ENCODE measurements at places on chromosomes 11 and 22.

GRCh38 chr11:14500181-14500651 lies 605 bp upstream of the COPB1 start:
- H3K36me3 ChIP-seq, result peaks cover 1% of the 10 kb centered on the region
- peak overlapping the region; percentile 87 for H3K27ac ChIP-seq
- H3K4me1 ChIP-seq, result no peaks in the 10 kb centered on the region
- peak overlapping the region; percentile 89 for H3K4me3 ChIP-seq
- H3K27me3 ChIP-seq, result no peaks in the 10 kb centered on the region
- peak; percentile 30 for DNase-seq

DNA sequence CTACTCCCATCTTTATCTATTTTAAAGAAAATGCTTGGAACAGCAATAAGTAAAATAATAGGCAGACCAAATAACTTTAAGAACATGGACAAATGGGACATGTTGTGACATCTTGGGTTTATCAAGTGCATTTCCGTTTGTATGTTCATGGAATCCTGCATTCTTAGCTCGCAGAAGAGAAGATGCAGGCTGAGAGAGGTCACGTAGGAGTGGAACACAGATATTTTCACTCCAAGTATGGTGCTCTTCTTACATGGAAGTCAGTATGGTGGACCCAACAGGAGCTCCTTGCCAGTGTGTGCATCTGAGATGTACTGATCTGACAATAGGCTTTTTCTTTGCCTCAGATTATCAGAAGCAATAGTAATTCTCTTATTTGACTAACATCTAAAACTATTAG lies 1.7 kb downstream of the E2F8 start:
- H3K36me3 ChIP-seq, result peaks cover 11% of the 10 kb centered on the region
- no peaks in the 10 kb centered on the region for H3K27me3 ChIP-seq
- peak overlapping the region; percentile 30 for H3K27ac ChIP-seq

GRCh38 chr11:11324090-11324489 lies 29.0 kb downstream of the CSNK2A3 start:
- no peaks in the 10 kb centered on the region for H3K4me1 ChIP-seq
- H3K36me3 ChIP-seq, result peaks cover 5% of the 10 kb centered on the region
- no peaks in the 10 kb centered on the region for H3K27me3 ChIP-seq
- H3K4me3 ChIP-seq, result no peak overlapping the region
- no peak for DNase-seq

GRCh38 chr11:131254254-131254653 lies 116.2 kb upstream of the NTM start:
- no peak overlapping the region for H3K27ac ChIP-seq
- no peak for DNase-seq
- no peaks in the 10 kb centered on the region for H3K27me3 ChIP-seq
- H3K4me3 ChIP-seq, result no peak overlapping the region
- no peaks in the 10 kb centered on the region for H3K36me3 ChIP-seq

GRCh38 chr22:25940479-25940878 lies 198.5 kb downstream of the MYO18B start:
- no peak for DNase-seq
- H3K27me3 ChIP-seq, result no peaks in the 10 kb centered on the region
- H3K36me3 ChIP-seq, result no peaks in the 10 kb centered on the region
- H3K4me3 ChIP-seq, result no peak overlapping the region

DNA sequence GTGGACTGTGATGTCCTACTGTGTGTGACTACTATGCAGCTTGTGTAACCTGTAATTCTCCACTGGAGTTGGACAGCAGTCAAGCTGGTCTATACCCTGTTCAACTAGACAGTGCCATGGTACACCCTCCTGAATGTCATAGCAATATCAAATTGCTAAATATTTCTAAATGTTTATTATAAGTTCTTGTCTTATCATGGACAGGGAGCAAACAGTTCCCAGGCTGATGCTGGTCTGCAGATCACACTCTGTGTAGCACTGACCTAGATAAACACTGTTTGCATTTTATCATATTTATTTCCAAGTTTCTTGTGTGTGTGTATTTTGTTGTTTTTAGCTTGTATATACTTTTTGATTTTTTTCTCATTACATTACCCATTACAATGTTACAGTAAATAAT lies 22.0 kb downstream of the PARVA start:
- H3K27me3 ChIP-seq, result no peaks in the 10 kb centered on the region
- no peaks in the 10 kb centered on the region for H3K36me3 ChIP-seq
- no peak overlapping the region for H3K4me3 ChIP-seq
- H3K27ac ChIP-seq, result no peak overlapping the region
- no peak for DNase-seq
- no peaks in the 10 kb centered on the region for H3K4me1 ChIP-seq

DNA sequence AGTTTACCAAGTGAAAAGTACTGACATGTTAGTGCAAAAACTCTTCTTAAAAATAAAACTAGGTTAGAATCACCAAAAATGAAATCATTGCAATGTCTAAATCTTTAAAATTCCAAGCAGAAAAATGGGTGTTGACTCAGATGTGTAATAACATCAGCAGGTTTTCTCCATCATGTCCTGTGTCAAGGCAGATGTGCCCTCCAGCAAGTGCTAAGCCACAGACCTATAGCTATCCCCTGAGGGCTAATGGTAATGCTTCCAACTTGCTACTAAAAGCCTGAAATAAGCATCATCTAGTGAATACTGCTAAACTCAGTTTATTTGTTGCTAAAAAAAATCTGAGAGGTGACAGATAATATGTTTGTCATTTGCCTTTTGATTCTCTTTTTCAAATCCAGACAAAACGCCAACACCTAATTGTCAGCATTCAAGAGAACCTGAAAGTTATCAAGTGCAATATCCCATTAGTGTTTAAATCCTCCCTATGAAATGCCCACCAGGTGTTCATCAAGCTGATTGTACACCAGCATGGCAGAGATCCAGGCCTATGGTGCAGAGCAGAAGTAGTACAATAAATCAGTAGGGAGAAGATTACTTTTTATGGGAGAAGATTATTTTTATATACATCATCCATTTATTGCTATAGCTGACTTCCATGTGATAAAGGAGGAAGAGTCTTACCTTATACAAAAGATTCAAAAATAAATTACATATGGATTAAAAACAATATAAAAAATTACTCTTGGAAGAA lies 55.1 kb upstream of the SYT9 start:
- no peak overlapping the region for H3K27ac ChIP-seq
- H3K27me3 ChIP-seq, result no peaks in the 10 kb centered on the region
- H3K4me3 ChIP-seq, result no peak overlapping the region
- H3K4me1 ChIP-seq, result no peaks in the 10 kb centered on the region
- no peak for DNase-seq

DNA sequence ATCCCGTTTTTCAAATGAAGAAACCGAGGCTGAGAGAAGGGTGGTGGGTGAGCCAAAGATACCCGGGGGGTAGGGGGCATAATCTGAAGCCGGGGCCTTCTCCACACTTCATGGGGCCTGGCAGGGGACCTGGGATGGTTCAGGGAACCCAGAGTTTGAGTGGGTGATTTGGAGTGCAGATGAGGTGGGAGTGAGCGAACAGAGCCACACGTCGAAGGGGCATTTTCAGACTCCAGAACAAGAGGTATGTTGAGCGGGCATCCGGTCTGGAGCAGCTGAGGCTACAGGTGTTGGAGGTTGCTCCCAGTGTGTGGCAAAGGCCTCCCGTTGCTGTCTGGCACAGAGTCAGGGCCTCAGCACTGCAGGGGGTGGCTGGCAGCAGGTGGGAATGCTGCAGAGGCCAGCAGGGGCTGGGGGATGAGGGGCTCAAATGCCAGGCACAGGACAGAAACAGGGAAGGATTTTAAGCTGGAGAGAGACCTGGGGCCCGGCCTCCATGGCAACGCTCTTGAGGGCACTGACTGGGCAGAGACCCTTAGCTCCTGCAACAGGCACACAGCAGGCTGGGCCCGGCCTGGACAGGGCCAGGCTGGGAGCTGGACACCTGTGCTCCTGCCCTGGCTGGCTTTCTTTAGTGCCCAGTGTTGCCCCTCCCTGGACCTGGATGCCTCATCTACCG lies 46.2 kb downstream of the WNT11 start:
- no peaks in the 10 kb centered on the region for H3K4me1 ChIP-seq
- H3K27me3 ChIP-seq, result no peaks in the 10 kb centered on the region
- no peak overlapping the region for H3K27ac ChIP-seq
- H3K4me3 ChIP-seq, result no peak overlapping the region
- no peaks in the 10 kb centered on the region for H3K36me3 ChIP-seq
- DNase-seq, result no peak

DNA sequence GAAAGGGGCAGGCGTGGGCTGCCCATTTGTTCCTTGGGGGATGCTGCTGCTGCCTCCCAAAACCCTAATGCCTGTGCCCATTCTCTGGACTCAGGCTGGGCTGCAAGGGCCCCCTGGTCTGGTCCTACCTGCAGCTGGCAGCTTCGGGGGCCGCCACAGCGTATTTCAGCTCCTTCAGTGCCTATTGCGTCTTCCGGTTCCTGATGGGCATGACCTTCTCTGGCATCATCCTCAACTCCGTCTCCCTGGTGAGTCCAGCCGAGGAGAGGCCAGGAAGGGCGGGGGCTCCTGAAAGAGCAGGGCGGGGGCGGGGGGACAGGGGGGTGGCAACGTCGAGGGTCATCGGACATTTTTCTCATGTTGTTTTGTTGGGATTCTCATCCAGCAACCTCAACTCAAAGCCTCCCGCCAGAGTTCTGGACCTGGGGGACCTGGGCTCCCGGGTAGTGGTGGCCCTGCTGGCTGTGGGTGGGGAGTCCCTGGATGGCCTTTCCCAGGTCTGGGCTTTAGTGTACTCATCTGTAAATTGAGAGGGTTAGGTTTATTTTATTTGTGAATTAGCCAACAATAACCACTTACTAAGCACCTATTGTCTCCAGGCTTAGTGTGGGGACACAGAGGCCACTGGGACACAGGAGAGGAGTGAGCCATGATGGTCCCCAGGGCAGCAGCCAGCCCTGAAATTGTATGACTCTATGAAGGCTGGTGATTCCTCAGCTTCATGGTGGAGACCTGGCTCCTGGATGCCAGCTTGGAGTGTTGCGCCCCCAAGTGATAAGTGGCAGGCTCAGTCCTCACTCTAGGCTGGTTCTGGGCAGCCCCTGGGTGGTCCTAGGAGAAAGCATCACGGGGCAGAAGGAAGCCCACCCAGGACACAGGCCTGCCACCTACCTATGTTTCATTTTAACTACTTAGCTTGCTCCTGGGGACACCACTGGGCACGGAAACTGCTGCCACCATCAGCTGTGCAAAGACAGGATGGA lies 36.0 kb downstream of the CAPN1 start:
- no peak for DNase-seq
- no peak overlapping the region for H3K27ac ChIP-seq
- H3K4me3 ChIP-seq, result no peak overlapping the region
- peaks cover 7% of the 10 kb centered on the region for H3K4me1 ChIP-seq
- no peaks in the 10 kb centered on the region for H3K27me3 ChIP-seq

DNA sequence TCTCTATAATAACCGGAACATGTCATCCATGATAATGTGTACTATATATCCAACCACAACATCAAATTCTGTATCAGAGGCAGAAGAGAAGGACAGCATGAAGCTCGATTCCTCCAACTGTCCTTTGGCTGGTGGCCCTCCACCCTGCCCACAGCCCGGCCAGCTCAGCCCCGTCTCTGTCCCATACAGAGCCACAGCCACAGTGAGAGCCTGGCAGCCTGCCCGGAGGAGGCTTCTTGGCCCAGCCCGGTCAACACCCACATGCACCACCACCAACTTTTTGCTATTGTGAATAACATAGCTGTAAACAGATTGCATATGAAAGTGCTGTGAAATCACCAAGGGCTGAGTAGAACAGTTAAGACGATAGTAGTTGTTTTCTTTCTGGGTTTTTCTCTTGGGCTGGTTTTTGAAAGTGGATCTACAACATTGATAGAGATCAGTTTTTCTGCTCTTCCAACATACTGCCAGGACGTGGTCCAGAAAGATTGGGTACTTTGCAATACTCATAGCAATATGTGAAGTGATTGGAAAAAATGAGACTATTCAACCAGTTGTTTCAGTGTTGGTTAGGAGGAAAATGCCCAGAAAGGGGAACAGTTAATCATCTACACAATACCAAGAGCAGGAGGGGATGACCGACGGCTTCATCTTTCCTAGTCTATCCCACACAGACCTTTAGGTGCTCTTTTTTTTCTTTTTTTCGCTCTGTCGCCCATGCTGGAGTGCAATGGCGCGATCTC lies 6.9 kb upstream of the TUBA8 start:
- H3K27ac ChIP-seq, result peak overlapping the region; percentile 96
- 0 out of 2 replicates have a peak overlapping the region, but pooled peaks have one; percentile 18 for H3K4me3 ChIP-seq
- no peaks in the 10 kb centered on the region for H3K27me3 ChIP-seq
- peak; percentile 65 for DNase-seq

DNA sequence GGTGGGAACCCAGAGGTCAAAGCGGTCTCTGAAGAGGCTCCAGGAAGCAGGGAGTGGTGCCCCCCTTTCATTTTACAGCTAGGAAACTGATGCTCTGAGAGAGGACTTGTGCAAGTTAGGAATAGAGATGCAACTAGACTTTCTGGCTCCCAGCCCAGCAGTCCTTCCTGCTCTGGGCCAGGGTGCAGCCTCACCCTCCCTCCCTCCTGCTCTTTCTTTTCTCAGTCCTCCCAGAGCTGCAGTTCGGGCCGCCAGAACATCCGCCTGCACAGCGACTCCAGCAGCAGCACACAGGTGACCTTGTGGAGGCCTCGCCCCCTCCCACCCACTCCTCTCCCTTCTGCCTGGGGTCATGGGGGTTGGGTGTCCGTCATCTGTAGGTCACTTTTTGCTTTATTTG lies 51.5 kb downstream of the LHFPL7 start:
- H3K27ac ChIP-seq, result no peak overlapping the region
- H3K4me1 ChIP-seq, result no peaks in the 10 kb centered on the region
- no peaks in the 10 kb centered on the region for H3K27me3 ChIP-seq
- H3K4me3 ChIP-seq, result no peak overlapping the region

- no peaks in the 10 kb centered on the region for H3K27me3 ChIP-seq
- no peak overlapping the region for H3K4me3 ChIP-seq
- no peaks in the 10 kb centered on the region for H3K36me3 ChIP-seq
- H3K4me1 ChIP-seq, result no peaks in the 10 kb centered on the region
- no peak overlapping the region for H3K27ac ChIP-seq
Measured at GRCh38 chr11:34514597-34514996, 1.0 kb upstream of the ELF5 start.

- H3K4me3 ChIP-seq, result no peak overlapping the region
- DNase-seq, result no peak
- H3K4me1 ChIP-seq, result peaks cover 7% of the 10 kb centered on the region
Measured at GRCh38 chr22:36349726-36350125, 38.0 kb downstream of the MYH9 start.

GRCh38 chr11:134138376-134138775 lies 69.5 kb downstream of the JAM3 start:
- H3K4me1 ChIP-seq, result no peaks in the 10 kb centered on the region
- H3K27me3 ChIP-seq, result no peaks in the 10 kb centered on the region
- H3K4me3 ChIP-seq, result no peak overlapping the region
- no peaks in the 10 kb centered on the region for H3K36me3 ChIP-seq
- H3K27ac ChIP-seq, result no peak overlapping the region
- DNase-seq, result no peak
